ENCODE measurements at places on chromosomes 1 and 21.

- DNase-seq: no peak
Observed at GRCh38 chr1:109730666-109731065, 10.2 kb downstream of the GSTM3 start.

DNA sequence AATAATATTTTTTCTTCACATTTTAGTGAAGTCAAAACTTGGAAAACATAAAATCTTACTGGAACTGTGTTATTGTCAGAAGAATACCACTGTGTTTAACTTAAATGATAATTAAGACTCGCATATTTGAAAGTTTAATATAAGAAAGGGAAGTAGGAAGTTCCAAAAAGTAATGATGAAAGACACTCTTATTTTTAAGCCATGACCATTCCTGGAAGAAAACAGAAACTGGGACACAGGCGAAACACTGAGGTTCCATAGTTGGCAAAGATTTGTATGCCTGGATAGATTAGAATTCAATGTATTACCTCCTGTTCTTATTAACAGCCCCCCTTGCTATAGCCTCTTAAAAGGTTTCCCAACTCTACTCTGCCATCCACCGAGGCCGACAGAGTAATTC, 271.2 kb downstream of the DPYD start:
- no peak for DNase-seq

DNA sequence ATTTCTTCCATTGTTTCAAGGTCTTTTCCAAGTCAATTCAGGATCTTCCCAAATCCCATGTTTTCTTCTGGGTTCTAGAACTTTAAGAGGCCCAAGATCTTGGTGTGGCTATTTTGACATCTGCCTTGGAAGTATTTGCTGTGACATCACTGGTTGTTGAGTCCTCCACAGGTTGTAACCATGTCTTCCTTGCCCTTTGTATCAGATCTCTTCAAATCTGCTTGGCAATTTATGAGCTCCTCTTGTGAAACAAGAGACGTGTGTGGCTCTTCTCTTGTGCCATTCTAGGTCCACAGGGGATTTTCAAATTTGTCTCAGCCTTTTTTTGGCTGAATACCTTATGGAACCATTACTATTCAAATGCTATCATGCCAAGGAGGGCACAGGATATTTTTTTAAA, 60.3 kb upstream of the KCNK2 start:
- DNase-seq: no peak

GRCh38 chr1:60994828-60995492, 87.4 kb upstream of the NFIA start:
- no peak for DNase-seq

GRCh38 chr1:114024049-114024448, 44.8 kb downstream of the OLFML3 start:
- no peak for DNase-seq

DNA sequence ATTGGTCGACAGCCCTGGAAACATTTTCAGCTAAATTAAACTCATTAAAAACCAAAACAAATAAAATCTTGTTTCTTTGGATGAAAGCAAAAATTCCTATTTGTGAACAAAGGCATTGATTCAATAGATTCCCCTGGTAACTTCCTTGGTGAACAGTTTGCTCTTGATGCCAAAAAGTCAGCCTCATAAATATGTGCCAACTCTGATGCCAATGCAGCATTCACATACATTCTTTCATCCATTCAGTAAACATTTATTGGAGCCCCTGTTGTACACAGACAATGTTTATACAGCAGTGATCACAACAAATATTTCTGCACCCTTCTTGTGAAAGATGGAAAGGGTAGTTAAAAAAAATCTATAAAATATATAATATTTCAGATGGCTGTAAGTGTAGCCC, 107.8 kb downstream of the PLD5 start:
- DNase-seq: no peak

GRCh38 chr1:167839009-167839408, 74.9 kb downstream of the ADCY10 start:
- no peak for DNase-seq

DNA sequence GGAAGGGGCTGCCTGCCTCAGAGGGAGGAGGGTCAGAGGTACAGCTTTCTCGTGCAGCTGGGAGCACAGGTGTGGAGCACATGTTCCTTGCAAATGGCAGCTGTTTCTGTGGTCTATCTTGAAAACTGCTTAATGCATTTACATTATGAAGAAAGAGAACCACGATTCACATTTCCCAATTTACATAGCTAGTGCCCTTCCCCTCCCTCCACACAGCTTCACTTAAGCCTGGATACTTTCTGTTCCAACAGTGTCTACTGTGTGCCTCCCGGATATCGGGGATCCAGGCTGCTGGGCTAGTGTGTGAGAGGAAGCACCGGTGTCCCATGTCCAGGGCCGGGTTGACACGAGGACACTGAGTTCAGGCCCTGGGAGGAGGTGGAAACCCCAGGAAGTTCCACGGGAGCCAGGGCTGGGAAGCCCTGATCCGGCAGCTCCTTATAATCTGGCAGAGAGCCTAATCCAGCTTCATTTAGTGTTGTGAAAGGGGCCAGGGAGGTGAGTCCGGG, 31.6 kb downstream of the TMCC2 start:
- DNase-seq: no peak

- no peak for DNase-seq
Observed at GRCh38 chr1:179012038-179012437, 13.7 kb upstream of the FAM20B start.

- DNase-seq: no peak
Observed at GRCh38 chr1:41427916-41428737, 56.4 kb downstream of the EDN2 start.

- DNase-seq: no peak
Observed at GRCh38 chr1:197553281-197553680, 222.0 kb downstream of the DENND1B start.

DNA sequence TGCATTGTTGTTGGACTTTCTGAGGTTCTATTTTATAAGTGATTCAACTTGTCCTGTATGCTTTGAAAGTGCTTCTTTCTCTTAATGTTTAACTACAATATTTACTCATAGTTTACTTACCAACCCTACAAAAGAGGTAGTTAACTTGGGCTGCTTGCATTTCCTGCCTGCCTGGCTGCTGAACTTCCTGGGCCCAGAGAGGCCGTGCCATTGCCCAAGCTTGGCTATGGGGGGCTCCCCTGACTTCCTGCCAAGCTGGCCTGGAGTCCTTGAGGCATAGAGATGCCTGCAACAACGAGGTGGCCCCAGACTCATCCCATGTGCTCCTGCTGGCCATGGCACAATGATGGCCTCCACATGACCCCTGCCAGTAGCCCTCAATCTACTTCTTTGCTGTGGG, 361.6 kb upstream of the PLD5 start:
- no peak for DNase-seq

DNA sequence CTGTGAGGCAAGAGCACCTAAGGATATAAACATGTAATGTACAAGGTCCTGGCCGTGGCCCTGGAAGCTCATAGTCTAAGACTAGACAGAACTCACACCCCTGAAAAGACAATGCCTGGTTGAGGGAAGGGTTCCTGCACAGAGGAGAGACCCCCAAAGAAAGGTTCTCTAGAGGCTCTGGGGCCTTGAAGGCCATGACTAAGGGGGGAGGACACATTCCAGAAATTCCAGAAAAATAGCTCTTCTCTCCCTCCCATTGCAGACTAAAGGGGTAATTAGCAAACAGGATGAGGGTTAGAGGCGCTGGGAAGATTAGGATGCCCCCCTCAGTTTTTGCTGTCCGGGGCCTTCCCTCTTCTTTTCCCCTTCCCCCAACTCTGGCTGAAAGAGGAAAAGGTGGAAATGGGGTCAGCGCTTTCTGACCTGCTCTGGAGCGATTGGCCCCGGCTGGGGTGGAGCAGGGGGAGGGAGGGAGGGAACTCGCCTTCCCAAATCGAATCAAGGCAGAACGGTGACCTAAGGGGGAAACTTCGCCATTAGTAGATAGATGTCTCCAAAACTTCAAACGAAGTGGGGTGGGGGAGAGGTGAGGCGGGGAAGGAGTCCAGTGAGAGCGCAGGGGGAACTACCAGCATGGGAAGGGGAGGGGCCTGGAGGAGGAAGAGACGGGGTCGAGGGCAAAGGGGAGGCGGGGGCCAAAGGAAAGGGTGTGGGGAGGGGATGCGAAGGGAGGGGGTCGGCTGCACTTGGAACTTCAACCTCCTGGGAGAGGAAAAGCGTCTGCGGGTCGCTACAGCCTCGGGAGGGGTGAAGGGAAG, 11.8 kb downstream of the PAX7 start:
- no peak for DNase-seq

DNA sequence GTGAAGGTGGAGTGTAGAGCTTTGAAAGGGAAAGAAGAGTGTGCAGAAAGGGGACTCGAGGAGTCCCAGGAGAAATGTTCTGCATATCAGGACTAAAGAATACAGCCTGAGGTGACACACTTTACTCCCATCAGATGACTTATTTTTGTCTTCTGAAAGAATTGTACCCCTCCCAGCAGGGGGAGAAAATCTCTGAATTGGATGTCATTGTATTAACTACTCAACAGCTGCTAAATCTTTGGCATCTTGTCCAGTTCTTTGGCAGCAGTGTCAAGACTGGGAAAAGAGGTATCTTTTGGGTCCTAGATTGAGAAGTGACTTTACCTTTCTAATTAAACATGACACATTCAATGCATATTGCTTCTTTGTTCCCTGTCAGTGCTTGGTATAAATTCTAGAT, 18.9 kb downstream of the UBE4B start:
- no peak for DNase-seq

- no peak for DNase-seq
Observed at GRCh38 chr1:45998020-45998617, 134.3 kb downstream of the PIK3R3 start.

DNA sequence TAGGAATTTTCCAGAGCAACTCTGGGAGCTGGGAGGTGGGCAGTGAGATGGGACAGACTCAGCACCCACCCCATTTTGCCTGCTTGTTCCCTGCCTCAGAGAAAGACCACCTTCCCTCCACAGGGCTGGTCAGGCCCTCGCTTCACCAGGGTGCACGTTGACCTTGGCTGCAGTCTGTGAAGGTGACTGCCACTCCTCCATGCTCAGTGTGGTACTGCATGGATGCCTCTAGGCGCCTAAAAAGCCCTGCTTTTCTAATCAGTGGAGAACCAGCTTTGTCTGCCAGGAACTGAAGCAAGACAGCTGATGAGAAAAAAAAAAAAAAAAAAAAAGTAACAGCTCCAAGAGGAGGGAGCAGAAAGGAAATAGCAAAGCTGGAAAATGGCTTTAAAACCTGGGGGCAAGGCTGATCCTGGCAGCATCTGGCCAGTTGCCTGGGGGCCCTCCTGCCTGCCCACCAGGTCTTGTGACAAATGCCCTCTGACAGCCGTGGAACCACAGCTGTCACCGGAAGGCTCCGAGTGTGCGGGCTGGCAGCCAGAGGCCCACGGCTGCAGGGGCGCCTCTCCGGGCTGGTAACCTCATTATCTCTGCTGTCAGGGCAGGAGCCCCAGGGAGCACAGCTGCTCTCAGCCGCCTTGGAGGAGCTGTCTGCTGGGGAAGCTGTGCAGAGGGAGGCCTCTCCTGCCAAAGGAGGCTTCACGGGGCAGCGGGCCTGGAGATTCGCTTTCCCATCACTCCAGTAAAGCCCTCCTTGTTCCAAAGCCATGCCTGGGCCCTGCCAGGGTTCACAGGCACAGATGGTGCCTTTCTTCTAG, 13.7 kb downstream of the KIAA1614 start:
- DNase-seq: no peak

DNA sequence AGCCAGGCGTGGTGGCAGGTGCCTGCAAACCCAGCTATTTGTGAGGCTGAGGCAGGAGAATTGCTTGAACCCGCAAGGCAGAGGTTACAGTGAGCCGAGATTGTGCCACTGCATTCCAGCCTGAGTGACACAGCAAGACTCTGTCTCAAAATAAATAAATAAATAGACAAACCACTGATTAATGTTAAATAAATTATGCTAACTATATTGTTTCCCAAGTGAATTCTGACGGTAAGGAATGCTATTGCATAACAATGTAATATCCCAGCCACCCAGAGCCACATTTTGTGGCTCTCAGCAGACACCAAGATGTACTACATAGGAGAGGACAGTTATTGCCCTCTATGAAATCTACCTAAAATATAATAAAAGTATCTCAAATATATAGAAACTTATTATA, 55.4 kb downstream of the LPGAT1 start:
- DNase-seq: no peak

GRCh38 chr1:248839168-248839555, 1.1 kb downstream of the ZNF672 start:
- DNase-seq: no peak

DNA sequence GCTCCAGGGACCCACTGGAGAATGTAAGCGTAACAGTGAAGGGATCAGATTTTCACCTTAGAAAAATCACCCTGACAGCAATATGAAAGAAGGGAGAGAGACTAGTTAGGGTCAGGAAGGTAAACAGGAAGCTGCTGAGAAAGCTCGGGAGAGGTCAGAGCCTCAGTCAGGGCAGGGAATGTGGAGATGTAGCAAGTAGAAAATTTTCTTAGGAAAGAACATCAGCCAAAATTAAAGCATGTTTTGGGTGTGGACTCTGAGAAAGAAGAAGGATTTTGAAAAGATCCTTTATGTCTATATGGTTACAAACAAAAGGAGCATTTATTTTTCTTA, 16.7 kb upstream of the ERICH3 start:
- DNase-seq: no peak

- DNase-seq: no peak
Observed at GRCh38 chr1:196451103-196451502, 157.1 kb downstream of the KCNT2 start.
